ENCODE measurements at places on chromosomes 2 and 18. TPM values are rescaled to one million over a fixed set of nuclear protein-coding genes. Genes with fewer than 3 reads are reported as not detected.

DNA sequence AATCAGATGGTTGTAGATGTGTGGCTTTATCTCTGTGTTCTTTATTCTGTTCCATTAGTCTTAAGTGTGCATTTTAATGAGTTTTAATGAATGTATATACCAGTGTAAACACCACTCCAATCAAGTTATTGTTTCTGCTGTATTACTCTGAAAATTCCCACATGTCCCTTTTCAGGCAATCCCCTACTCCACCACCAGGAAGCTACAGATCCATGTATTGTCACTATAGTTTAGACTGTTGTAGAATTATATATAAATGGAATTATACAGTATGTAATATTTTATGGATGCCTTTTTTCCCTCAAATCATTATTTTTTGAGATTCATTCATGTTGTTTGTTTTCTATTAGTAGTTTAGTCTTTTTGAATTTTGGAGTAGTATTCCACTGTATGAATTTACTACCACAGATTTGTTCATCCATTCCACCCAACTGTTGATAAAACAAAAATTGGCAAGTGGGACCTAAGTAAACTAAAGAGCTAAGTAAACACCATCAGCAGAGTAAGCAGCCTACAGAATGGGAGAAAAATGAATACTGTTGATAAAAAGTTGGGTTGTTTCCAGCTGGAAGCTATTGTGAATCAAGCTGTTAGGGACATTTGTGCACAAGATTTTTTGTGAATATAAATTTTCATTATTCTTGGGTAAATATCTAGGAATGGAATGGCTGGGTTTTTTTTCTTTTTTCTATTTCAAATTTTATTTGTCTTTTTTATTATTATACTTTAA, 262.0 kb downstream of the CAMKMT start:
- no peak overlapping the region for H3K4me3 ChIP-seq
- no peaks in the 10 kb centered on the region for H3K27me3 ChIP-seq
- no peaks in the 10 kb centered on the region for H3K36me3 ChIP-seq
- H3K4me1 ChIP-seq: no peaks in the 10 kb centered on the region

DNA sequence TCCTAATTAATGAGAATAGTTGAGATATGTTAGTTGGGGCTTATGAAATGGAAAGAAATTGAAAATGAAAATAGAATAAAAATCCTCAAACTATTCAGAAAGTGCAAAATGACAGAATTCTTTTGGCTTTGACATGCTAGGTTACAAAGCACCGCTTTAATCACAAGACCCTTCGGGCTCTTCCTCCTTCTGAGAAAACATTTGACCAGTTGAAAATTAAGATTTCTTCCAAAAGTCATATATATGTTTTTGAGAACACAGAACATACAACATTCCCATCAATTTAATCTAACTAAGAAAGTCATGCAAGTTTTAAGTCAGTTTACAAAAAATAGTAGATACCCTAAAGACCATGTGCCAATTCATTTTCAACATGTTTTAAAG, 2.2 kb upstream of the SLC40A1 start:
- H3K36me3 ChIP-seq: no peaks in the 10 kb centered on the region
- no peaks in the 10 kb centered on the region for H3K4me1 ChIP-seq
- DNase-seq: no peak
- H3K4me3 ChIP-seq: no peak overlapping the region
- no peak overlapping the region for H3K27ac ChIP-seq

GRCh38 chr2:150526006-150526405, 38.5 kb upstream of the RND3 start:
- no peak overlapping the region for H3K4me3 ChIP-seq
- no peaks in the 10 kb centered on the region for H3K36me3 ChIP-seq
- H3K27ac ChIP-seq: peak overlapping the region; percentile 89
- DNase-seq: no peak

GRCh38 chr2:95346231-95346737, 49.1 kb downstream of the KCNIP3 start:
- H3K27ac ChIP-seq: peak overlapping the region; percentile 53
- peak overlapping the region; percentile 84 for H3K4me3 ChIP-seq
- peak; percentile 69 for DNase-seq
- no peaks in the 10 kb centered on the region for H3K27me3 ChIP-seq
- H3K4me1 ChIP-seq: peaks cover 24% of the 10 kb centered on the region

GRCh38 chr2:129777762-129778583, 201.5 kb upstream of the RAB6C start:
- no peaks in the 10 kb centered on the region for H3K36me3 ChIP-seq
- H3K27me3 ChIP-seq: no peaks in the 10 kb centered on the region
- no peak overlapping the region for H3K4me3 ChIP-seq
- H3K4me1 ChIP-seq: no peaks in the 10 kb centered on the region

- no peak for DNase-seq
- no peak overlapping the region for H3K27ac ChIP-seq
- no peaks in the 10 kb centered on the region for H3K36me3 ChIP-seq
- no peaks in the 10 kb centered on the region for H3K27me3 ChIP-seq
- peaks cover 7% of the 10 kb centered on the region for H3K4me1 ChIP-seq
Measured at GRCh38 chr18:61261870-61262269, 71.4 kb upstream of the CDH20 start.

DNA sequence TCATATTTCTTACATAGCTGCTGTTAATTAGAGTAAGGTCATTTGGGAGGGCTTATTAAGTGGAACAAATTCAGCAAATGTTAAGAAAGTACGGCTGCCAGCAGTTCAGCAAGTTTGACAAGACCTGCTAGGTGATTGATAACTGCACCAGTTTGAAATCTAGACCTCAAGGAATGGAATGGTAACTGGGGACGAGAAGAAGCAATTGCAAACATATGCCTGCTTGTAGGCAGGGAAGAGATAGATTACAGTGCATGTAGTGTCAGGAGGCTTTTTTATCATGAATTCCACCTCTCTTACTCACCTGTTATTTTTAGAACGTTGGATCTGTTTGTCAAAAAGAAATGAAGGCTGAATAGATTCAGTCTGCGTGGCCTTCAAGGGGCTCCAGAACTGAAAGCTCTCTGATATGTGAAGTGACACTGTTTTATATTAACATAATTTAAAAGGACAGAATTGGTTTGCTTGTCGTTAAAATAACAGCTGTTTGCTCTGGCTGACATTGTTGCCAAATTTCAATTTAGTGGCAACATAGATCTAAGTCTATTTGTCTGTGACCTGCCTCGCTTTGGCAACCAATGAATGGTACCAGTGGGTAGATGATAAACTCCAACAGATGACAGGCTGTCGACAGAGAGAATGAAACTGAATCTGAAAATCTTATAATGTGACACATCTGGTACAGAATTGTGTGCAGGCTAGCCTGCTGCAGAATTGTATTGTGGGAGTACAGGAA, 199.3 kb downstream of the ZNF407 start:
- H3K4me1 ChIP-seq: peaks cover 15% of the 10 kb centered on the region
- peak; percentile 4 for DNase-seq
- H3K4me3 ChIP-seq: no peak overlapping the region
- no peaks in the 10 kb centered on the region for H3K36me3 ChIP-seq
- H3K27ac ChIP-seq: no peak overlapping the region

CYRIA gene
- total RNA-seq: 1.2 TPM

DNA sequence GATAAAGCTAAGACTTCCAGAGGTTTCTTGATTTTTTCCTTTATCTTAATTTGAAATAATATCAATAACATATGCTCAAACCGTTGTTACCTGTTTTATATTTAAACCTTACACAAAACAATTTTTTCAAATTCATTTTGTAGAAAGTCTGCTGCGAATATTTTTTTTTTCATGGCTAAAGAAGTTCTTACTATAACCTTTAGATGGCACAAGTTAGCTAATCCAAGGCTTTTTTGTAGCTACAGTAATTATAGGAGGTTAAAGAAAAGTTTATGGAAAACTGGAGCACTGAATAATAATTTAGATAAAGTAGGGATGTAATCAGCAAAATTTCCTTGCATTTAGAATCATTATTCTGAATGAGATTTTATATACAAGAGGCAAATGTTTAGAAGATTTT, 78.0 kb upstream of the PNPT1 start:
- H3K36me3 ChIP-seq: no peaks in the 10 kb centered on the region
- H3K4me1 ChIP-seq: peaks cover 51% of the 10 kb centered on the region
- DNase-seq: peak; percentile 56
- peak overlapping the region; percentile 35 for H3K27ac ChIP-seq
- H3K27me3 ChIP-seq: no peaks in the 10 kb centered on the region

NCKAP5 gene
- total RNA-seq: not detected

DNA sequence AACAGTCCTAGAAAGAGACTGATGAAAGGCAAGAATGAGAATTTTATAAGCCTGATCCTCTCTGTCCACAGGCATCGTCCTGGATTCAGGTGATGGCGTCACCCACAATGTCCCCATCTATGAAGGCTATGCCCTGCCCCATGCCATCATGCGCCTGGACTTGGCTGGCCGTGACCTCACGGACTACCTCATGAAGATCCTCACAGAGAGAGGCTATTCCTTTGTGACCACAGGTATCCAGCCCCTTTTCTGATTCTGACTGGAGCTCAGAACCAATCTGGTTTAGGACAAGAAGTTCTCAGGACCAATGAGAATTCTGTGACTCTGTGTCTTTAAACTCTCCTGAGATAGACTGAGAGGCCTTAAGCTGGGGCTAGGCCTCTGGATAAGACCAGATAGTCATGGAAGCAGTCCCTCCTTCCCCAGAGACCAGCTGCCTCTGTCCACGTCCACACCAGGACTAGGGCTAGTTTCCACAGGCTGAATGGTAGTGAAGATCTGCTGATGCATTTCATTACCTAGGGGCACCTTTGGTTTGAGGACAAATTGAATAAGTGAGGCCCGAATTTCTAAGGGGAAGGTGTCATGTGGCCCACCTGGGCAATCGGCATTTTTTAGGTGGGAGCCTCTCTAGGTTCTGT, 13.1 kb upstream of the DGUOK start:
- no peaks in the 10 kb centered on the region for H3K4me1 ChIP-seq
- DNase-seq: no peak
- H3K36me3 ChIP-seq: no peaks in the 10 kb centered on the region

DNA sequence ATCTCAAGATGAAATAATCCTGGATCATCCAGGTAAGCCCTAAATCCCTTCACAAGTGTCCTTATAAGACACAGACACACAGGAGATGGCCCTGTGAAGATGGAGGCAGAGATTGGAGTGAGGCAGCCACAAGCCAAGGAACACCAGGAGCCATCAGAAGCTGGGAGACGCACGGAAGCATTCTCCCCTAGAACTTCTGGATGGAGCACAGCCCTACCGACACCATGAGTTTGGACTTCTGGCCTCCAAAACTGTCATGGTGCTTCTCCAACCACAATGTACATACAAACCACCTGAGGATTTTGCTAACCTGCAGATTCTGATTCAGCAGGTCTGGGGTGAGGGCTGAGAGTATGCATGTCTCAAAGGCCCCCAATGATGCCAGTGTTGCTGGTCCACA, 42.5 kb downstream of the ADD2 start:
- no peak for DNase-seq
- H3K4me1 ChIP-seq: no peaks in the 10 kb centered on the region
- no peak overlapping the region for H3K27ac ChIP-seq
- H3K4me3 ChIP-seq: no peak overlapping the region
- H3K27me3 ChIP-seq: peaks cover 11% of the 10 kb centered on the region
- H3K36me3 ChIP-seq: no peaks in the 10 kb centered on the region

- no peak for DNase-seq
- no peaks in the 10 kb centered on the region for H3K27me3 ChIP-seq
- H3K27ac ChIP-seq: no peak overlapping the region
- H3K4me3 ChIP-seq: no peak overlapping the region
- peaks cover 65% of the 10 kb centered on the region for H3K36me3 ChIP-seq
Measured at GRCh38 chr2:85548608-85548900, 9.6 kb downstream of the MAT2A start.

DNA sequence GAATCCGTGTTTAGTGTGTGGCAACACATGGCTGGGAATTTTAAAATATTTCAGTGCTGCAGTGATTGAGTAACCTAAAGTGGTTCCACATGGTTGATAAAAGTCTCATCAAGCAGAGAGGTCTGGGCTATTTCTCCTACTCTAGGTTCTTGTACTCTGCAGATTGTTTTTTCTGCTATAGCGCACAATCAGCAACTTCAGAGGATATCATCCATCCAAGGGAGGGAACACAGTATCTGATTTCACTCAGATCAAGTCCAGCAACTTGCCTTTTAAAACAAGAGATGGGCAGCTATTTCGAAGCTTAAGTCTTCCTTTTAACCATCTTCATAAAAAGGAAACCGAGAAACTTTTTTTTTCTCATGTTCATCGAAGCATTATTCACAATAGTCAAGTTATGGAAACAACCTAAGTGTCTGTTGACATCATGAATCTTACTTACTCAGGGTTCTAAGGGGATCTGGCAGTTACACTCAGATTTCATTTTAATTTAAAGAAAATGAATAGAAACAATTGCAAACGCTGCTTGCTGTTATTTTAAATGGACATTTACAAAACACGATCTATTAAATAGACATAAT, 172.7 kb upstream of the TRIB2 start:
- no peak for DNase-seq
- H3K4me3 ChIP-seq: no peak overlapping the region
- no peak overlapping the region for H3K27ac ChIP-seq
- H3K36me3 ChIP-seq: no peaks in the 10 kb centered on the region
- no peaks in the 10 kb centered on the region for H3K27me3 ChIP-seq
- H3K4me1 ChIP-seq: no peaks in the 10 kb centered on the region

KCNG3 gene
- total RNA-seq: not detected

DNA sequence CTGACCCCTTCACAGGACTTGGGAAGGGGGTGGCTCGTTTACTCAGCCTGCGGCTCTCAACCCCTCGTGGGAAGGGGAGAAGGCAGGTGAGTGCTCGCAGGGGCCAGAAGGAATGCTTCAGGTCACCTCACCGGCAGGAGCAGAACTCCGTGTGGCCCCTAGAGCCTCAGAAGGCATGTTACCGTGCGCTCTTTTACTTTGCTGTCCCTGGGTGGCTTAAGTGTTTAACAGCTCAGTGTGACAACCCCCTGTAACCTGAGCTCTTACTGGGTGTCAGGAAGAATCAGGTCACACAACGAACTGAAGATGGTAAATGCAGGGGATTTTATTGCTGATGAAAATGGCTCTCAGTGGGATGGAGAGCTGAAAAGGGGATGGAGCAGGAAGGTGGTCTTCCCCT, 1235.4 kb downstream of the LRP1B start:
- no peaks in the 10 kb centered on the region for H3K36me3 ChIP-seq
- no peak for DNase-seq
- peaks cover 12% of the 10 kb centered on the region for H3K4me1 ChIP-seq

ANKRD53 gene
- not detected for total RNA-seq

GPAT2 gene
- not detected for total RNA-seq

DNA sequence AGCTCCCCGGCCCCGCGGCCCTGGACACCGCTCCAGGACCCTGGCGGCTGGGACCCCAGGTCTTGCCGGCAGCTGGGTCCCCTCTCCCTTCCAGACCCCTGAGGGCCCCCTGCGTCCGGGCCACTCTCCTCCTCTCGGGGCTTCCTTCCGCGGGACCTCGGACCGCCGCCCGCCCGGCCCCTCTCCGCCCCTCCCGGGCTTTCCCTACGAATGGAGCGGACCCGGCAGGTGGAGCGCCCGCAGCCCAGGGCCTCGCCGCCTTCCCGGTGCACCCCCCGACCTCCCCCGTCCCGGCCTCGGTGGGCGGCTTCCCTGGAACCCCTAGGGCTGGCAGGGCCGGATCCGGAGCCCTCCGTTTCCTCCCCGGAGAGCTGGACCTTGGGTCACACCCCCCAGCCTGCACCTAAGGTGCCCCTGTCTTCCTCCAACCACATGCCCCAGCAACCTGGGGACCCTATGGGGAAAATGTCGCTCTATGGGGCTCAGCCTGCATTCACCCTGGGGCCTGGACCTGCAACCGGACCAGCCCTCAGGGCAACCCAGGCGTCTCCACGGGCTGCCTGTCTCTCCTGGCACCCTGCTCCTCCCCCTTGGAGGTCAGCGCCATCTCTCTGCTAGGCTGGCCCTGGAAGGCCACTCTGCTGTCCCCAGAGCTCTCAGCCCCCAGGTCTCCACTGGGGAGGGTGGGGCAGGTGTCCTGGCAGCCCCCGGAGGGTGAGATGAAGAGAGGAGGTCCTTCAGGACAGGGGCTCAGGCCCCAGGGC, 730 bp downstream of the B3GNT7 start:
- no peak overlapping the region for H3K27ac ChIP-seq
- H3K36me3 ChIP-seq: no peaks in the 10 kb centered on the region
- no peaks in the 10 kb centered on the region for H3K4me1 ChIP-seq
